ENCODE measurements at places on chromosomes 13 and 19. TPM values are rescaled to one million over a fixed set of nuclear protein-coding genes. Genes with fewer than 3 reads are reported as not detected.

The MAP4K1 gene
- total RNA-seq = not detected

The KLC3 gene
- total RNA-seq = 96.0 TPM

The NHLRC3 gene
- 9.6 TPM for total RNA-seq

The SUPT5H gene
- total RNA-seq = 39.0 TPM

The CDADC1 gene
- total RNA-seq = 8.2 TPM

The DCT gene
- 0.21 TPM for total RNA-seq

The KISS1R gene
- 0.07 TPM for total RNA-seq

The SHISA2 gene
- under 0.01 TPM for total RNA-seq

The IFNL4 gene
- total RNA-seq = not detected

The UBE2S gene
- total RNA-seq = 26.8 TPM

The KLK13 gene
- total RNA-seq = 1.3 TPM

The CCDC194 gene
- 0.07 TPM for total RNA-seq
